ENCODE measurements at places on chromosomes 7 and 10.

DNA sequence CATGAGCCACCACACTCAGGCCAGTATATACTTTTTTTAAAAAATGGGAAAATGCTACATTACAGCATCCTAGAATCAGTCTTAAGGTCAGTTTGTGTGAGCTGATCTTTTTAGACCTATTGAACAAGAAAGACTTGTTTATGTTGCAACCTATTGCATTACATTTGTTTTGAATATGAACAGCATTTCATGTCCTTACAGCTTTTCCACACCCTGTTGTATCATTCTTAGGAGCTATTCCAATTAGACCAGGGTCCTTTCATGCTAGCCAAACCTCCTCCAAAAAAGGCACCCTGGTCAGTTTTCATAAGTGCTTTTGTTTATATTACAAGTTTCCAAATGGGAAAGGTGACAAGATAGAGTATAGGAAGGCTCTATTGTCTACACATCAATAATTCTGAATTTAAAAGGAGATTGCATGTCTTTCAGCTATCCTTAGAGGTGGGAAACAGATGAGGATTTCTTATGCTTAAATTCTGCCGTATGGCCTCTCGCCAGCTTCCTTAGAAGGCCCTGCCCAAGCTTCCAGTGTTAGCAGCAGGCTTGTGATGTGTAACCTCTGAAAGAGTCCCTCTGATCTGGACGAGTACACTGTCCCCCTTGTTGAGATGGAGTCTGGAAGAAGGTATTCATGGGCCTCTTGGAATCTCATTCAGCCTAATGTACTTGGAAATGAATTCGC is 171.9 kb downstream of the OTUD1 start:
- no peak for DNase-seq

DNA sequence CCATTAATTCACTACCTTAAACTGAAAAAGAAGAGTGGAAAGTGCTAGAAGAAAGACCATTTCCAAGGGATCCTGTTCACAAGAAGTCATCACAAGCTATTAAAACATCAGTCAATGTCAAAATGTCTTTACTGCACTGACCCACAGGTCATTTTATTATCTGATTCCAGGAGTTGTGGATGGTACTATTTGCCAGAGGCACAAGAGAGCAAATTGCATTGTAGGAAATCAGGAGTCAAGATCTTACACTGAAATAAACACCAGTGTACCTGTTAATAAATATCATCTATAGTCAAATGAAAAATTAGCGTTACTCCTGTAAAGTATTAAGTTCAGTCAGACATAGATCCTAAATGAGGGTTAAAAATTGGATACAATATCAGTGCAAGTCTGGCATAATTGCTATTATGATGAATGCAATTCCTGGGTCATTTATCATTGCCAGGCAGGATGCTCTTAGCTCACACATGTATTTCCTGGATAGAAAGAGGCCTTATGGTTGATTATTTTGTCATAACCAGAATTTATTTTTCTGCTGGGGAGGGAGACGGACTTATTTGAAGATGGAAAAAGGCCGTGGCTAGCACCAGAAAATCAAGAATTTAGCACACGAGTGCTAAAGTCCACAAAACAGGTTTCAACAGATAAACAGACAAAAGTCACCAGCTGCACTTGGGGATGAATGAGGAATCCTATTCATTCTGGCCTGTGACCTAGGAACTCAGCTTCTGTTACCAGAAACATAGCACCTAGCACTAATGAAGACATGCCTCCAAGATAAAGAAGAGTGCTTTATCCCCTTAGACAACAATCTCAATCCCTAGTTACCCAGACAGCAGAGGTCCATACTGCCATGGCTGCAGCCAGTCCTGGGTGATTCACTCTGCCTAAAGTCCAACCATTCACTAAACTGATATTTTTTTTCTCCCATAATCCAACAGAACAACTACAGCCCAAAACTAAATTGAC is 683.1 kb upstream of the POM121L12 start:
- DNase-seq, result no peak

DNA sequence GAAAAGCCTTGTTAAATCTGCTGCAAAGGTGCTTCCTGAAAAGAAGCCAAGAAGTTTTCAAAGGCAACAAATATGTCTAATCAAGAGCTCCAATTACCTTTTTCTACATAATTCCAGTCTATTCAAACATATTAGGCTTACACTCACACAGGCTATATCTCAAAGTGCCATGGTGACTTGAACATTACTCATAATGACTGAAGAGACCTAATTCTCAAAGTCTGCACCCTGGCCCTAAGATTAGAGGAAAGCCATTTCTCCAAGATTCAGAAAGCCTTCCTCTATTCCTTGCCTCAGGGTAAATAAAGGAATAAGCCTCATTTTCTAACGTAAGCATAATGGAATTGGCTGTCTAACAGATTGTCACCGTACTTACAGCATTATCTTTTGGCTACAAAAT is 78.3 kb upstream of the THSD7A start:
- no peak for DNase-seq

GRCh38 chr10:110179220-110179619 is 28.2 kb upstream of the MXI1 start:
- no peak for DNase-seq

DNA sequence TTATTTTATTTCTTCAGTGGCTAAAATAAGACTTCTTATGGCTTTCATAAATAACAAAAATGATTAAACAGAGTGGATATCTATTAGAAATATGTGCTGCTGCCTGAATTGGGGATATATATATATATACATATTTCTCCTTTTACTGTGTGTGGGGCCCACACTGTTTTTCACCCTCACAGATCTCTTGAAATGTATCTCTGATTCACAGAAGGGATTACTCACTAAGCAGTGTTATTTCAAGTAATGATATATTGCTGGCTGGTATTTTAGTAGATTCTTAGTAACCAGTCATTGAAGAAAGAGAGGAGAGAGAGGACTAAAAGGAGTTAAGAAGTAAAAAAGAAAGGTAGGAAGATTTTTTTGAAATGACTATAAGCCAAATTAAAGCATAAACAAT is 308.6 kb upstream of the NRP1 start:
- DNase-seq, result no peak

DNA sequence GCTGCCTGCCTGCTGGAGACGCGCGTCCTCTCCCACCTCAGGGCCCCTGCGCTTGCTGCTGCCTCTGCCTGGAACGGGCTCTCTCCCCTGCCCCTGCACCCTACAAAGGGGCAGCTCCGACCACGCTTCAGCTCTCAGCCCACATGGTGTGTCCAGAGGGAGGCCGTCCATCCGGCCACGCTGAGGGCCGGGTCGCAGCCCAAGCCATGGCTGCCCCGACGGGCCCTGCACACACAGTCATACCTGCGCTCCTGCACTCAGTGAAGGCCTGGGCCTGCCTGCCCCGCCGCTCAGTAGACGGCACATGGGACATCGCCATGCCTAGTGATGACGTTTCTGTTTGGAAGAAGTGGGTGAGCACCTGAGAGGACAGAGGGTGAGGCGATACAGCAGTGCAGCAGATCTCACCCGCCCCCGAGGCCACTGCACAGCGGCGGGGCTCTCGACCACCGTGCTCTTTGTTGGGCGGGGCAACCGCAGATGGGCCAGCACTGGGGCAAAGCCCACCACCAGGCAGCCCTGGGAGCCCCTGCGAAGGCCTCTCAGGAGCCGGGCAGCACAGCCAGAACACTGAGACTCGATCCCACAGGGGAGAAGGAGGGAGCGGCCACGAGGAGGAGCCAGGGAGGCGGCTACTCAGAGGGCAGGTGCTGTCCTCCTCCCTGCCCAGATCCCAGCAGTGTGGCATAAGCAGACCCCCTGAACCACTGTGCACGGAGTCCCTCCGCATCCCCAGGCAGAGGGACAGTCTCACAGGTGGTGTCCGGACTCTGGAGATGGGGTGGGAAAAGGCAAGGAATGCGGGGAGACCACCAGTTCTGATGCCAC is 129.5 kb downstream of the MAD1L1 start:
- no peak for DNase-seq

DNA sequence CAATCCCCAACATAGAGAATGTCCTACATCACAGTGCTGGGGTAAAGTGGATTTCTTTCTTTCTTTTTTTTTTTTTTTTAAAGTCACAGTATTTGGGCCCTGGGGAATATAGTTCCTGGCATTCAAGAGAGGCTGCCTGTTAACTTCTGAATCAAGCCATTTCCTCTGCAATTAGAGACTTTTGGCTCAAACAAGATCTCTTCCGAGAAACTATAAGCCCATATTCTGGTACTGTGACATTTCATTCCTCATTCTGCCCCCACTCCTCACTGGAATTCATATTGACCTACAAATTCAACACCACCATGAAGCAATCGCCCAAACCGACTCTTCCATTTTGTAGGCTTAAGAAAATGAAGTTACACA is 187.4 kb downstream of the PHTF2 start:
- DNase-seq, result peak; percentile 1

DNA sequence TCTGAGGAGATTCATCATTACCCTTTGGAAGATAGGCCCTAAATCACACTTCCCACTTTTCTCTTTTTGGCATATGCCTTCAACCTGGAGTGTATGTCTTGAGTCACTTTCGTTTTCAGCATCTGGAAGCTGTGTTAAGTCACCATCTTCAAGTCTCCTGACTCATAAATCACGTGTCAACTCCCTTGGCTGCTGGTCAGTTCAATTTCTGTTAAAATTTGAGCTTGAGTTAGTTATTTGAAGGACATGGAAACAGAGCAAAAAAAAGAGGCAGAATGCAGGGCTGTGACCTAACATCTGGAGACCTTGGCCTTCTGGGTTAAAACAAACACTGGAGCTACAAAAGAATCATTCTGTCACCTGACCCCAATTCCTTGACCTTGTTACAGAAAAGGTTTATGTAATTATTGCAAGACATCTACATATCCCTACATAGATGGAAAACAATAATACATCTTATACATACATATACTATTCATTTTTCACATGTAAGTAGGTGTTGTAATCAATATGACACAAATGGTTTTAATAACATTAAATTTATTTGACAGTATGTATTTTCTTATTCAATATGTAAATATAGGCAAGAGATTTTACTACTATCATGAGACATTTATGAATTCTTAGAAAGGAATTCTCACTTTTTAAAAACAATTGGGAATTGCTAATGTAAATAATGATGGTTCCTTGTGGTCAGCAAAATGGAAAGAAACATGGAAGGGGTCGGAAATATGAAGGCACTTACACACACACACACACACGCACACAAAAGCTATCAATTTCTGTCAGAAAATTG is 169.7 kb upstream of the PHYHIPL start:
- DNase-seq, result peak; percentile 71

DNA sequence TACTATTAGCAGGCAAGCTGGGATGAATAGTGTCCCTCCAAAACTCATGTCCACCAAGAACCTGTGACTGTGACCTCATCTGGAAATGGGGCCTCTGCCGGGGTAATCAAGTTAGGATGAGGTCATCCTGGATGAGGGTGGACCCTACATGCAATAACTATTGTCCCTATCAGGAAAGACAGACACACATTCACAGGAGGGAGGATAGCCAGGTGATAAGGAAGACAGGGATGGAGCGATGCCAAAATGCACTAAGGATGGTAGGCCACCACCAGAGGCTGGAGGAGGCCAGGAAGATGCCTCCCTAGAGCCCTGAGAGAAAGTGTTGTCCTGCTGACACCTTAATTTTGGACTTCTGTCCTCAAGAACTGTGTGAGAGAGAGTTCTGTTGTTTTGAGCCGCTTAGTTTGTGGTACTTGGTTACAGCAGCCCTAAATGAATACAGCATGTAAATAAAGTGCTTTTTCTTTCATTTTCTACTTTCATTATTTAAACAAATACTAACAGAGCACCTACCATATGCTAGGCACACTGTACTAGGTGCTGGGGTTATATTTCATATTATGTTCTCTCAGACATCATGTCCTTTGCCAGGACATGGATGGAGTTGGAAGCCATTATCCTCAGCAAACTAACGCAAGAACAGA is 111.9 kb downstream of the USP6NL start:
- DNase-seq, result no peak

DNA sequence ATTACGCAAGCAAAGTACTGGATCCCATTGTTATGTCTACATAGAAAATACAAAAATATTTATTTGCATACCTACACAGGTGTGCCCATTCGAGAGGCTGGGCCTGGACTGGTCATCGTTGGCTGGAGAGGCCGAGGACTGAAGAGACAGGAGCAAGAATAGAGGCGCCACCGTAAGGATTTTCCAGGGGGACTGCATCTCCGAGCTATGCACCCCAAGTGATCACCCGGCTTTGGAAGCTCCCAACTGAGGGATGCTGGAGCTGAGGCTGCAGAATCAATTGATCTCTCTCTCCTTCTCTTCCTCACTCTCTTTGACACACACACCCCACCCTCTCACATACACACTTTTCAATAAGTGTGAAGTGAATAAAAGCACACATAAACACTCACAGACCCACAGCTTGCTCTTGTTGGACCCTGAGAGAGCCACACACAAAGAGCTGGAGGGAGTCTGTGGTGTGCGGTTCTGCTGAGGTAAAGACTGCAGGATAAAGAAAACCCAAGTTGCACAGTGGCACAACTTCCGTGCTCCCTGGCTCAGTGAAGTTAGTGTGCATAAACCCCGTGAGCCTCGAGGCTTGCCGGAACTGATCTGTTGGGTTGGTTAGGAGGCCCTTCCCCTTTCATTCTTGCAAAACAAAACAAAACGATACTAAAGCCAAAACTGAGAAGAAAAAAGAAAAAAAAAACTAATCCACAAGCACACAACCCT is at the start of gene AOAH:
AOAH (minus strand) TSS at position 544 of the 714 bp plus-strand sequence; CDS start at position 198, 346 bp downstream.
- DNase-seq, result no peak

- no peak for DNase-seq
Observed at GRCh38 chr10:113113918-113114317, 163.9 kb downstream of the TCF7L2 start.

GRCh38 chr7:114466917-114467316 is 52.3 kb downstream of the FOXP2 start:
- peak; percentile 11 for DNase-seq

DNA sequence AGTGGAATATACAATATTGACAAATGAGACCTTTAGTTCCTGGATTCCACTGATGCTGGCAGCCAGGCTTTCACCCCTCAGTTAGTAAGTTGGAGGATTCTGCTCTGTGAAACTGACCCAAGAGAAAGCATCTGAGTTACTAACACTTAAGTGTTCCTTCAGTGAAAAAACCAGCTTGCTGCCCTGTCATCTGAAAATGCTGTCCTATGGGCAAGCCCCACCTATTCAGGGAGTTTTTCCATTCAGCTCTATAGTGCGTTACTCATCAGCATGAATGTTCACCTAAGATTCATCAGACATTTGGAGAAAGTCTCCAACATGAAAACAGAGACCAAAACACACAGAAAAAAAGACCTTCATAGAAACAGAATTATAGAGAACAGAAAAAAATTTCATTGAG is 37.9 kb downstream of the PRPF18 start:
- no peak for DNase-seq

DNA sequence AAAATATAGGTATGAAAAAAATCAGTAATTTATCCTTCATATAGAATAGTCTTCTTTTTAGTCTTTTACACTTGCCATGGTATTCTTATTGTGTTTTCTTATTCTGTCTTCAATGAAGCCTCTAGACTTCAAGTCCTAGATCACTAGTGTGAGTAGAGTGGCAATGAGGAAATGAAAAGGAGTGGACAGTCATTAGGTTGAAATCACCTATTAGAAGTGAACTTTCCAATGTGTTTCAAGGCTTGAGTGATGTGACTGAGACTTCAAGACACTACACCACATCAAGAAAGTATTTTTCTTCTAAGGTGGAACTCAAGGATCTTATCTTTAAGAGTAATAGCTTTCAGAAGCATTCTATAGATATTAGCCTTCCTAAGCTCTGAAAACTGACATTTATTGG is 357.8 kb upstream of the MBL2 start:
- no peak for DNase-seq

- DNase-seq, result no peak
Observed at GRCh38 chr7:5450549-5451327, 27.1 kb upstream of the TNRC18 start.
